ENCODE measurements at places on chromosomes 3 and 15.

DNA sequence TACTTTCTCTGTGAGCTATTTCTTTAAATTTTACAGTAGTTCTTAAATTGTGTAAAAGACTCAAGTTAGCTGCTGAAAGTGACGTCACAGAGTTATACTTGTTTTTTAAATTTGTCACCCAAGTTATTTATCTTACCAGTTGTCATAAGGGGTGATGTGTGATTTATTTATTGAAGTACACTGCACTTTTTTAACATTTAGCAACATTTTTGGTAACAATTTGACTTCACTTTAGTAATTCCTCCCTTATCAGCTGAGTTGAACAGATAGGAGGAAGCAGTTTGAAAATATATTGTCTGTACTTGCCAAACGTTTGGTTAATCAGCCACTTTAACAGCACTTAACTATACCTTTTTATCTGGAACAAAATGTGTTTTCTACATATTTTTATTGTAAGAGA is 3.8 kb downstream of the STT3B start:
- H3K36me3 ChIP-seq, result peaks cover 60% of the 10 kb centered on the region
- DNase-seq, result no peak
- no peaks in the 10 kb centered on the region for H3K27me3 ChIP-seq
- peak overlapping the region; percentile 38 for H3K27ac ChIP-seq
- peaks cover 50% of the 10 kb centered on the region for H3K4me1 ChIP-seq

DNA sequence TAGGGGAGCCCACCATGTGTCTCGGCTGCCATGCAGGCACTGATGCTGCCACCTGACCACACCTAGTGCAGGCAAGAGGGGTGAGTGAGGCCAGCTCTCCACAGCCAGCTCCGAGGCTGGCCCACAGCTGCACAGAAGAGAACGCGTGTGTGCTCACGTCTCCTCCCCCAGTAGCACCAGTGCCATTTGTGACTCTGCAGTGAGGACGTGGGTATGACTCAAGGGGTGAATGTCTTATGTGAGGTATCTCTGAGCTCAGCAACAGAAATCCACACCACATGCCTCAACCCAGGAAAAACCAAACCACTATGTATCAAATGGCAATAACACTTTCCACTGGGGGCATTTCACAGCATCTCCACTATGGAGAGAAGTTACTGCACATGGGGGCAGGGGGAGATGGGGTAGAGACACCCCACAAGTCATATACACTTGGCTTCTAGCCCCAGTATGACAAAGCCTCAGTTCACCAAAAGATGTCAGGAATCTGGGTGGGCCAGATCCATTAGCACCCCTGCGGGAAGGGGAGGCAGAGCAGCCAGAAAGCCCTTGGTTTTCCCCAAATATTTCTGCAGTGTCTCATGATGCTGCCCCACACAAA is 87.6 kb downstream of the LRIG1 start:
- H3K4me1 ChIP-seq, result peaks cover 10% of the 10 kb centered on the region
- H3K36me3 ChIP-seq, result peaks cover 35% of the 10 kb centered on the region
- H3K27me3 ChIP-seq, result no peaks in the 10 kb centered on the region
- H3K4me3 ChIP-seq, result no peak overlapping the region

DNA sequence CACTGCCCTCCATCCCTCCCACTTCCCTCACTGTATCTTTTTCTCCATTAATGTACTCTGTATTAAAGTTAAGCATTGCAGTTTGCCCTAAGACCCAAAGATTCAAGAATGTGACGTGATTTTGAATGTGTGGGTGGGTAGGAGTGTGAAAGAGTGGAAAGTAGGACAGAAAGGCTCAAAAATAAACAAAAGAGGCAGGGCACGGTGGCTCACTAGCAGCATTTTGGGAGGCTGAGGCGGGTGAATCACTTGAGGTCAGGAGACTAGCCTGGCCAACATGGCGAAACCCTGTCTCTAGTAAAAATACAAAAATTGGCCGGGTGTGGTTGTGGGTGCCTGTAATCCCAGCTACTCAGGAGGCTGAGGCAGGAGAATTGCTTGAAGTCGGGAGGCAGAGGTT is 18.4 kb downstream of the TFRC start:
- peaks cover 89% of the 10 kb centered on the region for H3K36me3 ChIP-seq
- DNase-seq, result no peak
- H3K4me1 ChIP-seq, result peaks cover 18% of the 10 kb centered on the region

DNA sequence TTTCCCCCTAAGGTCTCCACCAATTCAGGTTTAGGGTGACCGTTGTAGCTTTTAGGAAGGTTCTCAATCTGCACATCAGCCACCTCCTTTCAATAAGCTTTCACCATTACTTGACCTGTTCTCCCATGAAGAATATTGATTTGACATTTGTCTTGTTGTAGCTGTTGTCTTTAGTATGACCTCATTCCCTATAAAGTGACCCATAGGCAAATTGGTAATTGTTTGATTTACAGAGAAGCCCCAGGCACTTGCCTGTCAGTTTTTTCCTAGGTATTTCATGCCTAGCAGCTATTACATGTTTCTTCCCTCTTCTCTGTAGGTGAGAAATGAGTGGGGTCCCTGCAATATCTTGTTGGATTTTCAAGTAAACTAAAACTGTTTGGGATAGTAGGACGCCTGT is 36.0 kb downstream of the CHD2 start:
- no peak for DNase-seq
- no peak overlapping the region for H3K4me3 ChIP-seq
- peak overlapping the region; percentile 16 for H3K27ac ChIP-seq
- H3K36me3 ChIP-seq, result peaks cover 84% of the 10 kb centered on the region

GRCh38 chr15:40136470-40137302 is 24.2 kb upstream of the BUB1B start:
- peaks cover under 1% of the 10 kb centered on the region for H3K27me3 ChIP-seq
- no peak overlapping the region for H3K4me3 ChIP-seq
- H3K27ac ChIP-seq, result no peak overlapping the region
- no peaks in the 10 kb centered on the region for H3K36me3 ChIP-seq
- no peaks in the 10 kb centered on the region for H3K4me1 ChIP-seq
- no peak for DNase-seq

GRCh38 chr3:57570878-57571277 is 14.8 kb downstream of the PDE12 start:
- H3K4me3 ChIP-seq, result no peak overlapping the region
- DNase-seq, result no peak

DNA sequence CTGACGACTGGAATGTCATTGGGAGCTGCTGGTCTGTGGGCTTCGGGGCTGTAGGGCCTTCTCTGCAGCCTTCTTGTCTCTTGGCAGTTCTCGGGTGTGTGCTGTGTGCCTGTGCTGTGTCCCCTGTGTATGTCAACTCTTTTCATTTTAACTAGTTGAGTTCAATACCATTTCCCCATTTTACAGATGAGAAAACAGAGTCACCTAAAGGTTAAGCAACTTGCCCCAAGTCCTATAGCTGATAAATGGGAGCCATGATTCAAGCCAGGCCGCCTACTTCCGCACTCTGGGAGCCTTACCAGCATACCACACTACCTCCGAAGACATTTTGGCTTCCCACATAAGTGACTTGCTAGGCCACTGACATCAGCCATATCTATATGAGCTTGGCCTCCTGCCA is 85.7 kb downstream of the FAM81A start:
- H3K27ac ChIP-seq, result no peak overlapping the region
- H3K36me3 ChIP-seq, result no peaks in the 10 kb centered on the region
- H3K4me3 ChIP-seq, result no peak overlapping the region
- no peak for DNase-seq
- peaks cover 28% of the 10 kb centered on the region for H3K27me3 ChIP-seq

DNA sequence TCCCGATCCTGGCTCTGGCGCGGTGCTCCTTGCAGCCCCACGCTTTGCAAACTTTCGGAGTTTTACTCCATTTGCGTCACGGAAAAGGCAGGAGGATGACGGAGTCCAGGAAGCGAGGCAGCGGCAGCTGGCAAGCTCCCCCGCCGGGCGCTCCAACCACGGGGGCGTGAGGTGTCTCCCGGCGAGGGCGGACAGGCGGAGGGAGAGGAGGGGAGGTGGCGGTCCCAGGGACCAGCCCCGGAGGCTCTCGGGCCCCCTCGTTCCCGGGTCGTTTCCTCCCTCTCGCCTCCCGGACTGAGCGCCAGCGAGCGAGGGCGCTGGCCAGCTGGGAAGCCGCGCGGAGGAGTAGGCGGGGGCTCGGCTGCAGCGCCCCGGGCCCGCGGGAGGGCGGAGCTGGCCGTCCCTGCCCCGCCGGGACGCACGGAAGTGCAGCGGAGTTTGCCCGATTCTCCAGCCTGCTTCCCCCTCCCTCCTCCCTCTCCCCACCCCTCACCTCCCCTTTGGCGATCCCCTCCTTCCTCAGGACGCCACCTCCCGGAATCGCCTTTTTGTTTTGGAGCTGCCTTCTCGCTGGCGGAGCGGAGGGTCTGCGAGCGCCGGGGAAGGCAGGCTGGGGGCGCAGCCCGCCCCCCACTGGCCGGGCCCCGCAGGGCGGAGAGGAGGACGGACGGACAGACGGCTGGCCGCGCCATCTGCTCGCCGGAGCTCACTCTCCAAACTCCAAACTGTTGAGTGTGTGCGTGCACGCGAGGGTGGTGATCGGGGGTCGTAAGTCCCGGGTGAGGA is at the start of gene SNX33:
Gene SNX33, plus strand, starts transcription at position 543 of the 786 bp plus-strand sequence. CDS start 1,191 bp downstream, outside the sequence.
- H3K27me3 ChIP-seq, result peaks cover 10% of the 10 kb centered on the region
- DNase-seq, result peak; percentile 60
- H3K27ac ChIP-seq, result no peak within 1 kb of the TSS
- no peaks in the 10 kb centered on the region for H3K36me3 ChIP-seq
- H3K4me1 ChIP-seq, result peaks cover 29% of the 10 kb centered on the region

DNA sequence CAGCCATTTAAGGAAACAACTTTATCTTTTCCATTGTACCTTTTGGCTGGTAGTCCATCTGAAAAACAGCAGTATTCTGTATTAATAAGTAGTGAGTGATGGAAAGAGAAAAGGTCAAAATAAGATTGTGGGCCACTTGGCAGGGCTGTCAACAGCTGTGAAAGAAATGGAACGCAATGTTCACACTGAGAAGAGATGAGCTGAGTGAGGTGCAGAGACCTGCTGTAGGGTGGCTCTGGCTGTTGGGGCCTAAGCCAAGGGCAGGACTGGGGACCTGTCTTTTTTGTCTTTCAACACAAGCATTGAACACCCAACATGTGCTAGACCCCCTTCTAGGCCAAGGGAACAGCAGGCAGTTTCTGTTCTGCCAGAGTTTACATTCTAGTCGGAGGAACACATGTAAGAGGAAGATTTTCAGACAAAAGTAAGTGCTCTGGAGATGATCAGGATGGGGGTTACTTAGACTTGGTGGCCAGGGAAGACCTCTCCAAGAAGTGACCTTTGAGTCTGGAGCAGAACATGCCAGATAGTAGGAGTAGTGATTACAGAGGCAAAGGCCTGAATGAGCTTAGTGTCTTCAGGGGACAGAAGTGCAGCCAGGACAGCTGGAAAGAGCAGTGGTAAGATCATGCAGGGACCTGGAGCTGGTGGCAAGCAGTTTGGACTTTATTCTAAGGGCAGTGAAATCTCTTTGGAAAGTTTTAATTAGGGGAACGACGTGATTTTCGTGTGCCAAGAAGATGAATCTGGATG is 29.6 kb downstream of the TSEN2 start:
- H3K4me1 ChIP-seq, result no peaks in the 10 kb centered on the region
- H3K36me3 ChIP-seq, result no peaks in the 10 kb centered on the region
- no peak overlapping the region for H3K27ac ChIP-seq
- no peaks in the 10 kb centered on the region for H3K27me3 ChIP-seq

GRCh38 chr3:110180733-110181132 is 843.4 kb upstream of the DPPA4 start:
- no peaks in the 10 kb centered on the region for H3K36me3 ChIP-seq
- no peak for DNase-seq
- no peaks in the 10 kb centered on the region for H3K27me3 ChIP-seq
- H3K4me1 ChIP-seq, result no peaks in the 10 kb centered on the region
- no peak overlapping the region for H3K27ac ChIP-seq

- no peak overlapping the region for H3K27ac ChIP-seq
- no peak overlapping the region for H3K4me3 ChIP-seq
- no peaks in the 10 kb centered on the region for H3K36me3 ChIP-seq
- H3K27me3 ChIP-seq, result peaks cover 5% of the 10 kb centered on the region
Observed at GRCh38 chr15:44093836-44094235, 101.2 kb downstream of the FRMD5 start.

GRCh38 chr3:197761784-197762183 is 12.1 kb downstream of the FYTTD1 start:
- no peak overlapping the region for H3K4me3 ChIP-seq
- H3K27ac ChIP-seq, result no peak overlapping the region
- no peaks in the 10 kb centered on the region for H3K27me3 ChIP-seq
- DNase-seq, result no peak
- peaks cover 21% of the 10 kb centered on the region for H3K36me3 ChIP-seq
- no peaks in the 10 kb centered on the region for H3K4me1 ChIP-seq

DNA sequence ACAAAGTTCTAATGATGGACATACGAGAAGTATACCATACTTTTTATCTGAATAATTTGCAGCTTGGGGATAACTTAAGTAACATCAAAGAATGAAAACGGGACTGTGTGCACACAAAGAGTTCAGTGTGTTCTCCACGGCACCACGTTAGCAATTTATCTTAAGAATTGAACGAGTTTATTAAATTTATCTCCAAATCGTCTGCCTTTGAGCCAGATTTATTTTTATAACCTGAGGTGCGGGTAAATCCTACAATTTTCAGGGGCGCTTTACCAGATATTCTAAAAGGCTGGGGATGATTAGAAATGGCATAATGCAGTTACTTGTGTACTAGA is 3.5 kb downstream of the CHD2 start:
- no peaks in the 10 kb centered on the region for H3K27me3 ChIP-seq
- H3K4me3 ChIP-seq, result peak overlapping the region; percentile 92
- DNase-seq, result no peak

DNA sequence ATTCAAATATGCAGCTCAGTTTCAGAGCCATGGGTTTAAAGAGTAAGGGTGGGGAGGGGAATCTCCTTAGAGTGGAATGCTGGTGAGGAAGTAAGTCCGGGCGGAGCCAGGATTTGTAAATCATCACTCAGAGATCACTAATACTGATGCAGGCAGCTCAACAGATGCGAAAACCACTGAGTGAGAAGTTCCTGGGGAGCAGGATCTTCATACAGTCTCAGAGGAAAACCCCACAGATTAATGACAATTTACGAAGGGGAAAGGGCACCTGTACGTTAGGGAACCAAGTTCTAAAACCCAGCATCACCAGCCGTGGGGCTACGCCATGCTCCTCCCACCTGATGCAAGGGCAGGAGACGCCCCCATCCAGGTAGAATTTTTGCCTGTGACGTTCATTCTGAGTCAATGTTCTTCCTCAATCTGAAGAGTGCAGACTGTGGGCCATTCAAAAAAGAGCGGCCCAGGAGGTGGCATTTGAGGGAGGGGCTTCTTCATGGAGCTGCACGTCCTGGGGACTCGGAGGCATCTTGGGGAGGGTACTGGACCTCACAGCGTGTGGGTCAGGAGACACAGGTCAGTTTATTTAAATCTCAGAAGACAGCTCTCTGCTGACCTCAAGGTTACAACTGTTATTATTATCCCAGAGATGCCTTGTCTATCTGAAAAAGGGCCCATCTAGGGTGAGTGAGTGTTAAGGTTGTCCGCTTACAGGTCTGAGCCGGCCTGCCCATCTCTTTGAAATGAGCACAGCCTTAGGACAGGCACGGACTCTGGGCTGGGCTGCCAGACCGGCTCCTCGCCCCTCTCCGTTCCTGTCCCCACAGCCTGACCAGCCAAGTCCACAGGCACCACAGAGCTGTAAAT is 228.0 kb downstream of the XXYLT1 start:
- H3K36me3 ChIP-seq, result no peaks in the 10 kb centered on the region
- no peak overlapping the region for H3K27ac ChIP-seq
- DNase-seq, result no peak

GRCh38 chr3:40116478-40117177 is 192.9 kb upstream of the EIF1B start:
- no peak overlapping the region for H3K4me3 ChIP-seq
- peaks cover 3% of the 10 kb centered on the region for H3K27me3 ChIP-seq
- H3K4me1 ChIP-seq, result no peaks in the 10 kb centered on the region
- no peak for DNase-seq
- H3K36me3 ChIP-seq, result no peaks in the 10 kb centered on the region

Measured in activated CD4-positive, alpha-beta memory T cell treated with anti-CD3 and anti-CD28 coated beads, Interleukin-2, amount 10 ng/mL, durations not matched to agents 7 days and 5 days (primary cell).